ENCODE measurements at places on chromosomes 3 and 15.

- DNase-seq: no peak
These were observed 107.1 kb downstream of the ATG7 start for GRCh38 chr3:11379238-11379823.

GRCh38 chr15:74422265-74422651 lies 11.5 kb downstream of the SEMA7A start:
- no peak for DNase-seq

- no peak for DNase-seq
These were observed 126.4 kb downstream of the IMPG2 start for GRCh38 chr3:101193957-101194356.

DNA sequence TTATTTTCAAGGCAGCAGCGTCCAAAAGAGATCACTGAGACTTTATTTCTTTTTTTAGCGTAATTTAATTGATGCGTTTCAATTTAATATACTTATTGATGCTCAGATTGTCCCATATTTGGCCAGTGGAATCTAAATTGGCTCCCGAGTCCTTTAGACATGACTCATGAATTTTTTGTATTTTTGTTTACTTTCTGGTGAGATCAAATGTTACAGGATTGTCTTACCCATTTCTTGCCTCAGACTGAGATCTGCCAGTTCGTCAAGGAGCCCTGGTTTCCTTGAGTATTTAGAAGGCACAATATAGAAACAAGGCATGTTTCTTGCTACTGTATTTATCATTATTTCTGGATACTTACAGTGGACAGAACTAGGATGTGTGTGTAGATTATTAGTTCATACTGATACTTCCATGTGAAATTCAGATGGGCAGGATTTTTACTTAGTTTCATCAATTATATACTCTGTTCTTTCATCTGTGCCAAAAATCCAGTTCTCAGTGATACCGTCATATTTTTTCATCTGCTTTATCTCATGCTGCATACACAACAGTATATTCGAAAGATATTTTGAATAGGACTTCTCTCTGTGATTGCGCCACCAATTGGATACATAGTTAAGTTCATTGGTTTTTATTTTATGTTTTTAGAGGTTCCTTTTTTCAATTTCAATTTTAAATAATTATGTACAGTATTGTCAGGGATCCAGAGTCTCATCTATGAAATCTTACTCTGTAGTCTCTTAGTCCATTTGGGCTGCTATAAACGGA lies 436.9 kb upstream of the C2CD4B start:
- no peak for DNase-seq

DNA sequence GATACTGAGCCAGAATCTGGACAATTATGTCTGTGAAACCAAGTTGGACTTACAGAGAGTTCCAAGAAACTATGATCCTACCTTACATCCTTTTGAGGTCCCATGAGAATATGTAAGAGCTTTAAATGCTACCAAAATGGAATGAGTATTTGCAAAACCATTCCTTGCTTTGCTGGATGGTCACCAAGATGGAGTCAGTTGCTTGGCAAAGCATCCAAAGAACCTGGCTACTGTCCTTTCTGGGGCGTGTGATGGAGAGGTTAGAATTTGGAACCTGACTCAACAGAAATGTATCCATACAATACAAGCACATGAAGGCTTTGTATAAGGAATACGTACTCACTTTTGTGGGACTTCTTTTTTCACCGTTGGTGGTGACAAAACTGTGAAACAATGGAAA lies 36.2 kb downstream of the AP4E1 start:
- DNase-seq: no peak

DNA sequence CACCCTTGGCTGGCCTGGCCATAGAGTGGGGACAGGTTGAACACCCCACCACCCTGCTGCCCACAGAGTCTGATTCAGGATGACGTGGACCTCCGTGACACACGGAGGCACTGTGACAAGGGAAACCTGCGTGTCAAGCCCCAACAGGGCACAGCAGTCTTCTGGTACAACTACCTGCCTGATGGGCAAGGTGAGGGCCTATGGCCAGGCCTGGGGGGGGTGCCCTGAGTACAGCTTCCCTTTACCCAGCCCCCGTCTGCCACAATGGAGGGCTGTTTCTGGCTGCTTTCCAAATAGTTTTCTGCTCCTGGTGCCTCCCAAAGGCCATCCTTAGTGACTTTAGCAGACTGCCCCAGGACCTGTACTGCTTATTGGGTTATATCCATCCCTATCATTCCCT lies 1.2 kb upstream of the WDR6 start:
- no peak for DNase-seq

- DNase-seq: no peak
These were observed 2.8 kb upstream of the OR5K1 start for GRCh38 chr3:98460220-98460619.

- DNase-seq: no peak
These were observed 552 bp upstream of the XYLB start for GRCh38 chr3:38345879-38346586.

DNA sequence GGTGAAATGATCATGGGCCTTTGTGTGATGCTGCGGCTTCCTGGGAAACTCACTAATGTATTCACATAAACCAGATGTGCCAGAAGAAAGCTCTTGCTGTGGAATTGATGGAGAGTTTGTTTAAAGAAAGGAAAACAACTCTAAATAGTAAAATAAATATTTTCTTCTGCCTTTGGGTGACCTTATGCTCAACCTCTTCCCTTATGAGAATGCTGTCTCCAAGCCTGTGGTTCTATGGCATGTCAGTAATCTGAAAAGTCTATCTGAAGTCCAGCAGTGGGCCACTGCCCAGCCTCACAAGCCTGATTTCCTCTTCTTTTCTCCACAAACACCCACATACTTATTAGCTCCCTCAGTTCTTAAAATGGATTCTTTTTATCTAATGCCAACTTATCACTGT lies 49.9 kb upstream of the PHLDB2 start:
- DNase-seq: no peak

GRCh38 chr15:80856400-80856799 lies 77.2 kb downstream of the CEMIP start:
- DNase-seq: no peak

GRCh38 chr15:72771329-72771725 lies 12.2 kb downstream of the ADPGK start:
- no peak for DNase-seq

DNA sequence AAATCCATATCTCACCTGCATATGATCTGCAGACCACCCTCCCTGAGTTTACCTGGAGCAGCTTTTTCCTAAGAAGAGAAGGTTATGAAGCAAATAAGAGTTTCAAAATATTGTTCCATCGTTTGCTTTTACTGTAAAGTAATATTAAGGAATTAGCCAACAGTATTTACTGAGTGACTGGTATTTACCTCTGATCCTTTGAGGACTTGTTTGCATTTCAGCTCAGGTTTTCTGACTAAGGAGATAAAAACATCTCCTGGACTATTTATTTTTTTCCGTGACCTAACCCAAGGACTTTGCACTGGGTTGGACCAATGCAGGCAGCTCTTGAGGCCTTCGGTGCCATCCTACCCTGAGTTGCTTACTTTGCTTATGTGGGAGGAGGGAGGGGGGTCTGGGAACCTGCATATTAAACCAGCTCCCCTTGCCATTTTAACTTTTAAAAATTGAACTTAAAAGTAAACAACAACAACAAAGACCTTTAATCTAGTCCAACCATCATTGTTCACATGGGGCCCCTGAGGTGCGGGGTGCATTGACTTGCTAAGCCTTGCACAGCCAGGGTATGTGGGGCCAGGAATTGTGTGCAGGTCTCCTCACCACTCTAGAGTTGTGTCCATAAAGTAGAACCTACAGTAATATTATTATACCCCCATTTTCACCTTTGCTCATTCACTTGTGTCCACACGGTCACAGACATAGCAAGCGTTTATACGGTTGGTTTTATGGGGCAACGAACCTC lies 39.3 kb downstream of the TRAK1 start:
- no peak for DNase-seq

DNA sequence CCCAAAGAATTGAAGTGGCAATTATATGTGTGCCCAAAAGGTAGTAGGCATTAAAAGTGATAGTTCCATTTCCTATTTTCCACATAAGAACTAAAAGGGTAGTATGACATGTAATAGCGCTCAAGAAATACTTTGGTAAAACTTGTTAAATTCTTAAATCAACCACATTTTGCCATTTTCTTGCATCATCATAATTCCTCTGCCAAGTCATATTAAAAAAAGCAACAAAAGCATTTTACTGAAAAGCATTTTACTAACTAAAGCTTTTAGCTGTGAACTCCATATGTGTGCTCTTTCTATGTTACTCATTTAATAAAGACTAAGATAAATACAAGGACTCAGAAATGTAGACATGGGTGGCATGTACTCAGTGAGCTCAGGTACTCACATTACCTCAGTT lies 70.1 kb downstream of the GPR160 start:
- DNase-seq: no peak
